ENCODE measurements at places on chromosomes 7 and 10.
A peak's percentile ranks its signal among the peaks of the same experiment; 100 is the strongest.

DNA sequence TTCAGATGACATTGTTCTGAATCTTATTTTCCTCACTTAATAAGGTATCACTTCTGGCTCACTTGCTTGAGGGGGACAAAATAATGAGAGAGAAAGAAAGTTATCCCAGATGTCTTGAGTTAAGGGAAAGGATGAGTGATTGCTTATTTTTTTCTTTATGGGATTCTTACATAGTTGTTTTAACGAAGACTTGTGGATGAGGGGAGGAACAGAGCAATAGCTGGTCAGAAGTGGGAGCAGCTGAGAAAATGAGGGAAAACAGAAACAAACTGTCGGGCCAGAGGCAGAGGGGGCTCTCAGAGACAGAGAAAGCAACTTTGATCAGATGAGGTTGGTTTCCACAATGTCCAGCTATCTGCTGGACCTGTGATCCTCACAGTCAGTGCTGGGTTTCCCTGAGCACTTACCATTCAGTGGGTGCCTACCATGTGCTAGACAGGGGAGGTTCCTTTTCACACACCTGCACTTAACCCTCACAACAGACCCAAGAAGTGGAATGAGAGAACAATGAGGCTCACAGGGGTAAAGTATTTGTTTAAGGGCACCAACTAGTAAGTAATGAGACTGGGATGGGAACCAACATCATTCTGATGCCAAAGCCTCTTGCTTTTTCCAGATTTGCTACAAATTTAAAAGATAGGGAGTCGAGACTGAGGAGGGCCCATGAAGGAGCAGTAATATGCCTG, 64.2 kb downstream of the BICC1 start:
- DNase-seq: no peak

- DNase-seq: no peak
Observed at GRCh38 chr10:125984865-125985495, 88.6 kb downstream of the FANK1 start.

DNA sequence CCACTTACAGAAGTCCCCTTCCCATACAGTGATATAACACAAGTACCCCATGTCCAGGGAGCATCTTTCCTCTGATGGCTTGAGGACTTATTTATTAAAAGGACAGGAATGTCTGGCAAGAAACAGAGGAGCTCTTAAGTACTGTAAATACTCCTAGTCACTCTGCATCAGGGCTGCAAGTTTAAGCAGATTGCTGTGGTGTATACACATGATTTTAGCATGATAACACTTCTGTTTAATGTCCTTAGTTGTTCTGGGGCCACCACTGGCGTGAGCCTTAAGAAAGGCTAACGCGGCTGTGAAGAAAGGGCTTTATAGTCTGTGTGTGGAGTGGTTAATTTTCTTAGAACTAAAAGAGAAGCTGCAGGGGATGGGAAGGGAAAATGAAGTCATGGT, 65.7 kb downstream of the GBF1 start:
- DNase-seq: no peak

DNA sequence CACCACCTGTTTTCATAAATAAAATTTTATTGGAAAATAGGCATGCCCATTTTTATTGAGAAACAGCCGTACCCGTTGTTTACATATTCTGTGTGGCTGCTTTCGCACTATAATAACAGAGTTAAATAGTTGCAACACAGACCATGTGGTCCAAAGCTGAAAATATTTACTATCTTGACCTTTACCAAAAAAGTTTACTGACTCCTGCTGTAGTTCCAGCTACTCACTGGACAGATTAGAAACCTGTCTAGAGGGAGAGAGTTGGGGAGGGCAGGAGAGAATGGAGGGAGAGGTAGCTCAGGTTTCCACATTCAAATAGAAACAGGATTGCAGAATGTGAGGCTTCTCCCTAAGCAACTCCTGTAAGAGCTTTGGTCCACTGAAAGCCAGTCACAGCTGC, 55.1 kb upstream of the GLCCI1 start:
- DNase-seq: no peak

DNA sequence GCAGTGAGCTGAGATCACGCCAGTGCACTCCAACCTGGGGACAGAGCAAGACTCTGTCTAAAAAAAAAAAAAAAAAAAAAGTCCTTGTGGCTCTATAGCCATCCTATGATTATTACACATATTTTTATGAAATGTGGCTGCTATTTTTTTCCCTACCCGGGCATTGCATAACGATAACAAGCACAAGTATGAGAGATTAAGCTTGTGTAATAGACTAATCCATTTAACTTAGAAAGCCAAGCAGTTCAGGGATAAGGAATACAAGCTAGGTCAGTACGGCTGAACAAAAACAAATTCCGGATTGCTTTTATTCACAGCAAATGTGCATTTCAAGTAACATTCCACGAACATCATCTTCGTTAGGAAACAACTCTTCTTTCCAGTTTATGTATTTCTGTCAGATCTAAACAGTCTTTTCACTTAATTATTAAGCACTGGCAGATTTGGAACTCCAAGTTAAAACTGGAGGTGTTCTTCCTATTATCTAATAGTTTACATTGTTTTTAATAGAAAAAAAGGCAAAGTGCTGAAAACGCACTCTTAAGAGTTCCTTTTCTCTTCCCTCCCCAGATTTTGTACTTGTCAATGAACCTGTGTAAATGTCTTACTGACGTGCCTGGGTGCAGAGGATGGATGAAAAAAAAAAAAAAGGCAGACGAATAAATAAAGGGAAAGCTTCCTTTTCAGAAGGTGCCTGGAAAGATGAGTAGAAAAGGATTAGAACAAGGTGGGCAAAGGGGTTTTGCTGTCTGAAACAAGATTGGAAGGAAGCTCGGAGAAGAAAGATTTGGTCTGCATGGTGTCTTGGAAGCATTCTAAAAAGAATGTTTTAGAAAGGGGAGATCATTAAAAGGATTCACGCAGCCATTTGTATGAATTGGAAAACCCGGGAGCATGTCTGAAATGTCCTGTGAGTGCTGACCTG, 81.1 kb downstream of the PRTFDC1 start:
- DNase-seq: no peak

GRCh38 chr10:42953684-42954674, 122.9 kb upstream of the RET start:
- DNase-seq: no peak

GRCh38 chr10:49176310-49177268, 11.6 kb downstream of the TMEM273 start:
- DNase-seq: no peak

GRCh38 chr7:1843271-1843861, 173.3 kb downstream of the ELFN1 start:
- DNase-seq: no peak

DNA sequence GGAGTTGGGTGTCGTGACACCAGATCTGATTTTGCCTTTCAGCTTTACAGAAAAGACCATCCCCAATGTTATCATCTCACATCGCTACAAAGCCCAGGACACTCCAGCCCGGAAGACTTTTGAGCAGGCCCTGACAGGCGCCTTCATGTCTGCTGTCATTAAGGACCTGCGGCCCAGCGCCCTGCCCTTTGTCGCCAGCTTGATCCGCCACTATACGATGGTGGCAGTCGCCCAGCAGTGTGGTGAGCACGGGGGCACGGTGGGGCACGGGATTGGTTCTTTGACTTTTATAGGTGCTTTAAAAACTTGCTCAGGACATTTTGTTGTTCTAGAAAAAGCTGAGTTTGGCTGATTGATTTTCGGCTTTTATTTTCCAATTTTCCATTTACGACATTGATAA, 48.8 kb downstream of the TRRAP start:
- no peak for DNase-seq

GRCh38 chr10:47458466-47459154, 25.3 kb downstream of the ANXA8 start:
- no peak for DNase-seq

GRCh38 chr7:52077571-52077970, 761.0 kb upstream of the COBL start:
- no peak for DNase-seq

GRCh38 chr10:11064832-11065231, 47.2 kb downstream of the CELF2 start:
- DNase-seq: no peak

- no peak for DNase-seq
Observed at GRCh38 chr10:3766046-3766756, 18.8 kb downstream of the KLF6 start.

DNA sequence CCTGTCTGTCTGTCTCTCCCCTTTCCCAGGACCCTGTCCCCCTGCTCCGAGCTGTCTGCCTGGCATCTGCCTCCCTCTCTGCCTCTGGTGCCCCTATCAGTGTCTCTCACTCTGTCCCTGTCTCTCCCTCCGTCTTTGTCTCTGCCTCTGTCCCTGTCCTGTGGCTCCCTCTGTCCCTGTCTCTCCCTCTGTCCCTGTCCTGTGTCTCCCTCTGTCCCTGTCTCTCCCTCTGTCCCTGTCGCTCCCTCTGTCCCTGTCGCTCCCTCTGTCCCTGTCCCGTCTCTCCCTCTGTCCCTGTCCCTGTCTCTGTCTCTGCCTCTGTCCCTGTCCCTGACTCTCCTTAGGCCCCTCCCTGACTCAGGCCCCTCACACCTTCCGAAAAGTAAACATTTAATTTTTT, 75.0 kb upstream of the PAX2 start:
- no peak for DNase-seq

GRCh38 chr7:93228302-93228701, 2.0 kb upstream of the HEPACAM2 start:
- no peak for DNase-seq

DNA sequence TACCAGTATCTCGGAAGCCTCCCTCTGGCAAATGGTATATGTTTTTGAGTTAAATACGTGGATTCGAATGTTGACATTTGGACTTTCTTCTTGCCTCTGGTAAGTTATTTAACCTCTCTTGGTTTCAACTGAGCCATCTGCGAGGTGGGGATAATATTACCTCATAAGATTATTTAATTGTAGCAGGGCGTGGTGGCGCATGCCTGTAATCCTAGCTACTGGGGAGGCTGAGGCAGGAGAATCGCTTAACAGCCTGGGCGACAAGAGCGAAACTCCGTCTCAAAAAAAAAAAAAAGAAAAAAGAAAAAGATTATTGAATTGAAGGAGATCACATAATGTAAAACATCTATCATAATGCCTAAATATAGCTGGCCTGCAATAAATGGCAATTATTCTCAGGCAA, 396 bp upstream of the TAF5 start:
- DNase-seq: no peak

DNA sequence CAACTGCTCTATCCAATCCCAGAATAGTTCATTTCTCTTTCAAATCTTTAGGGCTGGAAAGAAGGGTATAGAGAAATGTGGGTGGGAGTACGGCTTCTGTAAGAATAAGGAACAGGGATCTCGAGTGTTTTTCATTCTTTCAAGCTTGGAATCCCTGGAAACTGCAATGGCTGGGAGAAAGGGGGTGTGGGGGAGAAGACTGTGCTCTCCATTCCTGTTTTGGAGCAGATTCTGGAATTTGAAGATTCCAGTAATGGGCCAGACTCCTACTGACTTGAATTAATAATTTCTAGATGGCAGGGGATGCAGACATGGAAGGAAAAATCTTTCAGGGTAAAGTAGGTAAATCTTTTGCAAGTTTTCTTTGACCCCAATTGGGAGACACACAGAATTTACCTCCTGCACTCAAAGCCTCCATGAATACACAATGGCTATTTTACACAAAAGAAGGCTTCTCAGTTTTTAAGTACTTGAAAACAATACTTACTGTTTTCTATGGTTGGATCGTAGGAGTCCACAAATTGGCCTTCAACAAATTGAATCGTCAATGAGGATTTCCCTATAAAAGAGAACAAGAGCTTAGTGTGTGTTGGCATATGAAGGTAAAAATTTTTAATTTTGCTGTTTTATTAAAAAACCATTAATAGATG, 29.1 kb downstream of the RHEB start:
- DNase-seq: no peak

GRCh38 chr10:47329855-47330254, 7.6 kb downstream of the GDF2 start:
- no peak for DNase-seq

DNA sequence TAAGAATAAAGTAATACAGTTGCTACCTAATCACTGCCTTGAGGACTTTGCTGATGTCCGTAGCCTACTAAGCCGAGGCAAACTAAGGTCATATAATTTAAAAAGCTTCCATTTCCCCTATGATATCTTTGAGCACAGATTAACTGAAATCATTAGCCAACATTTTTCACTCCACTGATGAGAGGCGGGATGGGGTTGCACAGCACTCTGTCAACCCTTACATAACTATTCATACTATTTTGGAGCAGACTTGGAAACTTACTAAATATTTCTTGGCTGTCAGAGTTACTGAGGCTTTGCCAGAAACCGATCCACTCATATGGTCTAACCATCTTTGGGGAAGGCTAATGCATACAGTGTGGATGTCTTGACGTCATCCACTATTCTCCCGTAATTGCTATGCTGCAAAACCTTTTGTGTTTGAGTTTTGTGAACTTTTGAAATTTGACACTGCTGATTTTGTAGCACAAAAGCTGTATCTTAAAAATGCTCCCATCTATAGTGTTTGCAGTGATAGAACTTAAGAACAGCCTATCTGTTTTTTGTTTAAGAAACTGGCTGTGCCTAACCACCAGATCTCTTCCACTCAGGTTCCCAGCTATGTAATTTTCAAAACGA, 248.7 kb downstream of the TSPAN12 start:
- DNase-seq: no peak

GRCh38 chr10:112849546-112849945, 100.5 kb upstream of the TCF7L2 start:
- DNase-seq: no peak

DNA sequence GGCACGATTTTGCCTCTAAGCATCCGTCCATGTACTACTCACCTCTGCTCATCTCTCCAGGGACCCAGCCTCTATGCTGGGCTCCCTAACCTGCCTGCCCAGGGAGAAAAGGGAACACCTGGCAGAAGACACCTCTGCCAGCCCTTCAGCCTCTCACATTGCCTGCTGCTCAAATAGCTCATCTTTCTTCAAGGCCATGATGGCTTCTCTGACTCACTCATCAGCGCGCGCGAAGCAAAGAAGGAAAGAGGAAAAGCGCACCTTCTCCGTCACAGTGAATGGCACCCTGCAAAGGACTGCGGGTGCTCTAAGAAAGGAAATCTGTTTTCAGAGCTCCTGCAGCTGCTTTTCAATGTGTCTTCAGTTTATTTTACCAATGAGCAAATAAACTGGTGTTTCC, 174.0 kb downstream of the PRKAG2 start:
- DNase-seq: no peak

DNA sequence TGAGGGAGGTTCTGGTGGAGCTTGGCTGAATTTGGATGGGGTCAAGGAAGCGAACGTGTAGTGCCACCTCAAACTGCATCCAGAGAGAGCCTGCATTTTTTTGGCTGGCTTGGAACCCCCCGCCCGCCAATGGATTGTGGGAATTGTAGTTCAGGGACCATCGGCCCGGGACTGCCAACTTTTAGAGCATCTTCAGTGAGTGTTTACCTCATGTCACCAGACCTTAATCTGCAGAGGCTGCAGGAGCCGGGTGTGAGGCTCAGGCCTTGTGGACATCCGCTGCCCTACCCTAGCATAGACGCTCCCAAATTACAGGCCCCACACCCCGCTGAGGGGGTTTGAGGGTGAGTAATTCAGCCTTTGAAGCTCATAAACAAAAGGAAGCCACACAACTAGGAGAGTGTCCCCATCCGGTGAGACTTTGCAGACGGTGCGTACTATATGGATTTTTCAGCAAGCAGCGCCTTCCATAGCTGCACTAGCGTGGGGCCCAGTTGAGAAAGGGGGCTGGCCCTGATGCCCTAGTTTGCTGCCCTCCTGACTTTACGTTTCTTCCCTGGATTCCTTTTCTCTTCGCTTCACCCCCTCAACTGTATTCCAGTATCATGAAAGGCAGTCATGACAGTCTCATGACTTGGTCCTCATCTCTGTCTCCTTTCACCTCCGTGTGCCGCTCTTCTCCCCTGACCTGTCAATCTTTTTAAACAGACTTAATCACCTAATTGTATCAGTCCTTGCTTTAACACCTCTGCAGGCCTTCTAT, 717 bp downstream of the CNPY4 start:
- peak; percentile 44 for DNase-seq

Data from stimulated activated CD8-positive, alpha-beta memory T cell treated with anti-CD3 and anti-CD28 coated beads, Interleukin-12 subunit alpha, Interleukin-12 subunit beta, amount 100 ng/mL, for 4 hours (primary cell).